Stimulated activated CD4-positive, alpha-beta T cell treated with anti-CD3 and anti-CD28 coated beads, Interleukin-15, amount 100 ng/mL, for 24 hours (primary cell): ENCODE measurements at places on chromosomes 12 and 14.

DNA sequence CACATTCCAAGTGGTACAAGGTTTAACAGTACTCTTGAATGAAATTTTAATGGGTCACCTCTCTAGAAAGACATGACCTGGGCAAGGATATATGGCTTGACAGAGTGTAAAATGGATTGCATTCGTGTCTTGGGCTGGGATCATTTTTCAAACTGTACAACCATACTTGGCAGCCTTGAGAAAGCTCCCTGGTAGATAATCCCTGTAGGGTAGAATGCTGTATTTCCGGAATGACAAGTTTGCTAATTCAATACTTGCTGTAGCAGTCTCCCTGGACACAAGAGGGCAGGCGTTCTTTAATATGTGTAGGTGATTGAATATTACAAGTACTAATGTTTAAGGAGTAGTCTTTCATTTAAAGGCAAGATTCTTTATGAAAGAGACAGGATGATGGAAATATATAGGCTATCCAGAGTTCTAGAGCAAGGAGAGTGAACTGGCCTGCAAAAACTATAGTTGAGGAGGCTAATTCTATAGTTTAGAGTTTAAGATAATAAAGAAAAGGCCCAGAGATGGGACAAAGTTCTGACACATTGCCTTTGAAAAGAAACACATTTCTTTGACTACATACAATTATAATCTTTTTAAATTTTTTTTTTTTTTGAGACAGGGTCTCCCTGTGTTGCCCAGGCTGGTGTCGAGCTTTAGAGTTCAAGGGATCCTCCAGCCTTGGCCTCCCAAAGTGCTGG is 53.4 kb downstream of the PLBD1 start:
- DNase-seq = no peak

DNA sequence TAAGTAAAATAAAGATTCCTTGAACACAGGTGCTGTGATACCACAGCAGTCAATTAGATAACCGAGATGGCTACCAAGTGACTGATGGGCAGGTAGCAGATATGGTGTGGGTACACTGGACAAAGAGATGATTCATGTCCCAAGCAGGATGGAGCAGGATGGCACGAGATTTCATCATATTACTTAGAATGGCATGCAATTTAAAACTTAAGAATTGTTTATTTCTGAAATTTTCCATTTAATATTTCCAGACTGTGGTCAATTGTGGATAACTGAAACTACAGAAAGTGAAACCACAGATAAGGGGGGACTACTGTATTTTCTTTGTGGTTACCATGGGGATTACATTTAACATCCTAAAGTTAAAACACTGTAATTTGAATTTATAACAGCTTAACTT is 7.5 kb upstream of the ZFP36L1 start:
- DNase-seq = no peak

- no peak for DNase-seq
These were observed 56.4 kb upstream of the CISTR start for GRCh38 chr12:53808023-53808705.

DNA sequence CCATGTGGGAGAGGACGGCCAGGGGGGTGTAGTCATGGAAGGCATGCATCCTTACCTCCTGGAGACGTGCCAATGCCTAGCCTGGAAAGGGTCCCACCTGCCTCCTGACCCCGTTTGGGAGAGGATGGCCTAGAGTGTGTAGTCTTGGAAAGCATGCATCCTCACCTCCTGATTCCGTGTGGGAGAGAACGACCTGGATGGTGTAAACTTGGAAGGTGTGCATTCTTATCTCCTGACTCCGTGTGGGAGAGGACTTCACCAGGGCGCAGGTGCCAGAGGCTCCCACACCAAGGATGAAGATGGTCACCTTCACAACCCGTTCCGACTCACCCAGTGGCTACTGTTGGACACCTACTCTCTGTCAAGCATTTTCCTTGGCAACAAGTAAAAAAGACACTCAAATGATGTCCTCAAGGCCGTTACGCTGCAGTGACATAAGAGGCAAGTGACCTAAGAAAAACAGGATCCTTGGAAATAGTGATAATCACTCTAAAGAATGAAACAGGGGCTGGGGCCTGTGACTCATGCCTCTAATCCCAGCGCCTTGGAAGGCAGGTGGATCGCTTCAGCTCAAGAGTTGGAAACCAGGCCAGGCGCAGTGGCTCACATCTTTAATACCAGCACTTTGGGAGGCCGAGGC is 37.5 kb upstream of the FZD10 start:
- no peak for DNase-seq

DNA sequence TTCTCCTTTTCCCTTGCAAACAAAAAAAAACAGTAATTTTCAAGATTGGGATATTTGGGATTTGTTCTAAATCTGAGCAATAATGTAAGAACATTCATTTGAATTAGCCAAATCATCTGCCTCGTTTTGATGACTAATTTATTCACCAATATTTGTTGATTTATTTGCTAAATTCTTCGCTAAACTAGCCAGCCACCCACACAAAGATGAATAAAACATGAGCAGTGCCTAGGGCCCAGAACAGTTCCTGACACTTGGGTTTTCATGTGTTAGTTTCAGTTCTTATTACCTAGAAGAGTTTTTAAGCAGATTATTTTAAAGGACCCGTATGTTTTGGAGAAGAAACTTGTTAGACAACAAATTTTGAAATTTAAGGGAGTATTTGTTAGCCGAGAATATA is 1.4 kb downstream of the ETNK1 start:
- DNase-seq = peak; percentile 32

- no peak for DNase-seq
These were observed 912.1 kb downstream of the DIO2 start for GRCh38 chr14:79299162-79299561.

DNA sequence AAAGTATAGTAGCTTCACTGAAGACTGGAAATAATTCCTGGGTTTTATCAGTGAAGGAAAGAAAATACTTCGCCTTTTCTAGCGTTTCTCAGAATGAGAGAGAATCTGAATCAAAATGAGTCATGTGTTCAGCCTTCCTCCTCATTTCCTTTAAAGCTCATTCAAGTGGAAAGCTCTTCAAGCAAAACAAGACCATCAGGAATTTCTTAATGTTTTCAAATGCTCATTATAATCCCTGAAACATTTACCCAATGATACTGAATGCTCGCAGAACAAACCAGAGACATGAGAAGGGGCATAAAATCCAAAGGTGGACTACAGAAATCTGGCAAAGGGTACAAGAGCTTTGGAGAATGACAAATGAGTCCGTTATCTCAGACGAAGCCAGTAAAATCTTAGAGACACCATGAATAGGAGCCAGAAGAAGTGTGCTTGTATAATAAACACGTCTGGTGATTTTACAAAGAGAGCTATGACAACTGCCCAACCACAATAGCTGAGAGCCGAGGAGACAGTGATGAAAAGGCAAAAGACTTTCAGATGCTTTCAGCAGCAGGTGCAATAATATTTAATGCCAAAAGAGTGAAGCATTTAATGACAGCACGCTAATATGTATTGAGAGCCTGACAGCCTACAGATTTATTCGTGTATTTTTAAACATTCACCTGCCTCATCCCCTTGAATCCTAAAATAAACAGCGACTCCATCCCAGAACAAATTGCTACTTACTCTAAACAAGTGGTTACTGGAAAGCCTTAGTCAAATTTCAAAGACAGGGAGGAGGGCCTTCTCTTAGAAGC is 19.0 kb downstream of the SPRING1 start:
- DNase-seq = no peak

GRCh38 chr14:77556946-77557345 is 58.3 kb upstream of the ISM2 start:
- no peak for DNase-seq

- DNase-seq = no peak
These were observed 122.1 kb downstream of the SRGAP1 start for GRCh38 chr12:63966606-63966975.

DNA sequence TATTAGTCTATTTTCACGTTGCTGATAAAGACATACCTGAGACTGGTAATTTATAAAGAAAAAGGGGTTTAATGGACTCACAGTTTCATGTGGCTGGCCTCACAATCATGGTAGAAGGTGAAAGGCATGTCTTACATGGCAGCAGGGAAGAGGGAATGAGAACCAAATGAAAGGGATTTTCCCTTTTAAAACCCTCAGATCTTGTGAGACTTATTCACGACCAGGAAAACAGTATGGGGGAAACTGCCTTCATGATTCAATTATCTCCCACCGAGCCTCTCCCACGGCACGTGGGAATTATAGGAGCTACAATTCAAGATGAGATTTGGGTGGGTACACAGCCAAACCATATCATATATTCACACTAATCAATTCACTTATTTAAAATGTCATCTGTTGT is 41.4 kb downstream of the KTN1 start:
- DNase-seq = no peak

- DNase-seq = no peak
These were observed 8.2 kb upstream of the WASHC4 start for GRCh38 chr12:105099356-105099755.

GRCh38 chr14:100221533-100222223 is 17.3 kb upstream of the YY1 start:
- DNase-seq = peak; percentile 79

DNA sequence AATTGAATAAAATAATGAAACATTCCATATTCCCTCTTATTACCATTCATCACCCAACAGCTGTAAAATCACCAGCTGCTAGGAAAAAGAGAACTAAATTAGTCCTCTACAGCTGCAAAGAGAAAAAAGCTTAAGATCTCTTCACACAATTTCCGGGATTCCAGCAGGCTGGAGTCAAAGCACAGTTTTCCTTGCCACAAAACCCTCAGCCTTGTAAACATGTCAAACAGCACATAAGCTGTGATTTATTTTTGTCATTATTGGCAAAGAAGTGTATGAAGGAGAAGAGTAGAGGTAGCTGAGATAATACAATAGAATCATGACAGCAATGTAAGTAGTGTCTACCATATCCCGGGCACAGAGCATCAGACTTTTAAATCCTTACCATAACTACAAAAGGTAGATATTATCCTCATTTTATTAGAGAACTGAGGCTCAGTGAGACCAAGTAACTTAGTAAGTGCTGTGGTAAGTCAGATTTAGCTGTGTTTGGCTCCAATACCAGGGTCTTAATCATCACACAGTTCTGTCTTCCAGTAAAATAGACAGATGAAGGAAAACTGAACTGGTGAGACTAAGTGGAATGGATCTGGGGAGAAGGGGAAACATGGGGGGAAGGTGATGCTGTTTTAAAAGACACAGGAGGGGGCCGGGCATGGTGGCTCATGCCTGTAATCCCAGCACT is 57.3 kb downstream of the NTN4 start:
- DNase-seq = no peak

- DNase-seq = no peak
These were observed 5.7 kb upstream of the KLRK1 start for GRCh38 chr12:10395390-10395998.

DNA sequence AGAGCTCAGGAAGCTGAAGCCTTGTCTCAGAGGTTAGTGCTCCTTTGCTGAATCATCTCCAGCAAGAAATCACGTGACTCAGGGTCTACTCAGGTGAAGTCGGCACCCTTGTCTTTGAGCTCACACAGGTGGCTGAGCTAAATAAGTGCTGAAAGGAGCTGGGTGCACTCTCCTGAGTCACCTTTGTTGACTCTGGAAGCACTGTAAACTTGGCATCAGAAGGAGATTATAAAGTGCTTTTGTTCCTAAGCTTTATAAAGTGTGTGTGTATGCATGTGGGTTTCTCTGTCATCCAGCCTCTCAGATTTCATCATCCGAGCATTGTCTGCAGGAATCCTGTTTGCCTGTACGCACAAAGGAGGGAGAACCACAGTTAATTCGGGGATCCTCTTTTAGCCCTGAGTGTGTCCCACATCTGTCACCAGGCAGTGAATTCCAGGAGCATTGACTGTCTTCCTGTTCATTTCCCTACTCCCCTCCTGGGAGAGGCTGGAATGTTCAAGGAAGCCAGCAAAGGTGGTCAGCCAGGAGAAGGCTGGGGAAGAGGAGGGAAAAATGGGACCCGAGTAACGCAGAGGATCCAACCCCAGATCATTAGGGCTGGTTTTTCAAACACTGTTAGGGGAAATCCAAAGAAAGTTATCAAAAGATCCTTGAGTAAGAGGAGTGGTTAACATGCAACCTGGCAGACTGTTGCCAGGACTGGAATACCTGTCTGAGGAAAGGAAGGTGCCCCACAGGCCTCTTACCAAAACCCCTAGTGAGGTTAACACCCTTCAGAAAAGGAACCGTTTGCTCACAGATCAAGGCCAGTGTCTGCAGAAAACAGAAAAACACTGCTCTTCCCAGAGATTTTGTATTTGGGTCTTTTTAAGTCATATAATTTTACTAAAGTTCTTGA is 157.5 kb upstream of the HIF1A start:
- DNase-seq = peak; percentile 62

DNA sequence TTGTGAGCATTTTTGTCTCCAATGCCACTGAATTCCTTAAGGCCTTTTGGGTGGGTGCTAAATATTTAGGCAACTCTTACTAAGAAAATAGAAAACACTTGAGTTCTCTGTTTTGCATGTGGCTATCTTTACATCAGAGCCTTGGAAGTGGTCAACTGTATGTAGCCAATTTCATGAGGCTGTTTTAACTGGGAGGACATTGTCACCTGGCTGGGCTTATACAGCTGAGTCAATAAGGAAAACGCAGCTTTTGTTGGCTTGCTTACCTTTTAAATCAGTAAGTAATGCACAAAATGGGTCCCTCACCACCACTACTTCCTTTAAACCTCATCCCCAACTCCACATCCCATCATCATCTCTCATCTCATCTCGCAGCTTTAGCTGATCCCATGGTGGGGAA is 194.3 kb downstream of the RGS6 start:
- no peak for DNase-seq

GRCh38 chr14:73027546-73027945 is 640 bp upstream of the ZFYVE1 start:
- no peak for DNase-seq

GRCh38 chr14:71187633-71188356 is 280.5 kb downstream of the PCNX1 start:
- DNase-seq = no peak

DNA sequence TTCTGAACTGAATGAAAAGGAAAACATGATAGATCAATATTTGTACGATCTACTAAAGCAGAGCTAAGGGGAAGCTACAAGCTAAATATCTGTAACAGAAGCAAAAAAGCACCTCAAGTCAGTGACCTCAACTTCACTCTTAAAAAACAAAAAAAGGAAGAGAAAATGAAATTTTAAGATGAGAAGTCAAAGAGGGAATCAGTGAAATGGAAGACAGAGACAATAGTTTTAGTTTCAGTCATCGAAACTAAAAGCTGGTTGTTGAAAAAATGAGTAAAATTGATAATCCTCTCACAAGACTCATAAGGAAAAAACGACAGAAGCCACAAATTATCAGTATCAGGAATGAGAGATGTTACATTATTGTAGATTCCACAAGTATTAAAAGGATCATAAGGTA is 11.9 kb upstream of the SLC2A13 start:
- no peak for DNase-seq

- DNase-seq = no peak
These were observed 120.5 kb downstream of the SLC25A47 start for GRCh38 chr14:100443603-100444002.

DNA sequence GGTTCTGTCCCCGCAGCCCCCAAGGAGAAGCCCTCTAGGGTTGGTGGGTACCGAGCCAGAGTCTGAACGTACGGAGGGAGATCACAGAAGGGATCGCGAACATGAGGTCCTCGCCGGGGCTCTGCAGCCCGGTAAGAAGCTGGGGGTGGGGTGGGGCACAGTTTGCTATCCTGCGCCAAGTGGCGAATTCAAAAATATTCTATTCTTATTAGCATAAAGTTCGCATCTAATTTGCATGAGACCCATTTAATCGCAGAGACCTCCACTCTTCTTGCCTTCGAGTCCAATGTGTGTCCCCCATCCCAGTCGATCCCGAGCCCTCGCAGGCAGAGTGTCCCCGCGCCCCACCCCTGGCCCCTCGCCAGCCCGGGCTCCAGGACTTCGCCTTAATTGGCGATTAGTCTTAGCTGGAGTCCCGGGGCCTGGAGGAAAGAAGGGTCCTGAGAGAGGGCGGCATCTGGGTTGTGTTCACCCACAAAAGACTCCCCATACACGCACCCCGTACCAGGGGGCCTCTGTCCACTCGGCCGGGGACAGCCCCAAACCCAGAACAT is 604 bp upstream of the ARHGEF25 start:
- no peak for DNase-seq
